CD4-positive, alpha-beta T cell treated with Interleukin-17A for 4 hours (primary cell): ENCODE measurements at places on chromosomes 5 and 9.

- no peak for DNase-seq
Measured at GRCh38 chr5:53678981-53679660, 118.7 kb downstream of the NDUFS4 start.

DNA sequence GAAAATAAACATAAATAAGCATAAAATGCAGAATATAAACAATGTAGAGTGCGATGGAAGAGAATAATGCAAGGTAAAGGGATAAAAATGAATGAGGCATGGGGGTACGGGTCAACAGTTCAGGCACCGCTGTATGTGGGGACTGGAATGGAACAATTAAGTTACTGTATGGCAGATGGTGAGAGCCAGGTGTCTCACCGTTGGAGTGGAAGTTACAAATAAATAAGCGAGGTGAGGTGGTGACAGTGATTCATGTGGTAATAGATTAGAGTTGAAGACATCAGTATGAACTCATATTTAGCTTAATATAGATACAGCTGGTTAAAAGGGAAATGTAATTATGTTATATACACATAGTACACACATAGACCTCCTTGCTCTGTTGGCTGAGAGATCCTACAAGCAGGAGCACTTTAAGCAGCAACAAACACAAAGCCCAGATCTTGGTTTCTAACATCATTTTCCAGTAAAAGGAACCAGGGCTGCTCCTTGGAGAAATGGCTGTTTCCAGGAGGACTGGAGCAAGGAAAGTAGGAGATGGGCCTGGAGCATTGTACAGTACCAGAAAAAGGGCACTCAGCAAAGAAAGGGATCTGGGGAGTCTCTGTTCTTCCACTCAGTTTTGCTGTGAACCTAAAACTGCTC lies 2.4 kb upstream of the OMD start:
- no peak for DNase-seq

DNA sequence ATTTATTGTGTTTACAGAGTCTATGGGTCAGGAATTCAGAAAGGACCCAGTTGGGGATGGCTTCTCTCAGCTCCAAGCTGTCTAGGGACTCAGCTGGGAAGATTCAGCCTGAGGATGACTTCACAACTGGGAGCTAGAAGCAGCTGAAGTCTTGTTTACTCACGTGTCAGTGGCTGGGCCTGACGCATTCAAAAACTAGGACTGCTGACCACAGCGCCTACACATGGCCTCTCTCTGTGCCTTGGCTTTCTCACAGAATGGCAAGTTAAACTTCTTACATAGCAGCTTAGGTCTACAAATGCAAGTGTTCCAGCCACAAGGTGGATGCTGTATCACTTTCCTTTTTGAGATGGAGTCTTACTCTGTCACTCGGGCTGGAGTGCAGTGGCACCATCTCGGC lies 16.3 kb upstream of the PPP2CA start:
- no peak for DNase-seq

DNA sequence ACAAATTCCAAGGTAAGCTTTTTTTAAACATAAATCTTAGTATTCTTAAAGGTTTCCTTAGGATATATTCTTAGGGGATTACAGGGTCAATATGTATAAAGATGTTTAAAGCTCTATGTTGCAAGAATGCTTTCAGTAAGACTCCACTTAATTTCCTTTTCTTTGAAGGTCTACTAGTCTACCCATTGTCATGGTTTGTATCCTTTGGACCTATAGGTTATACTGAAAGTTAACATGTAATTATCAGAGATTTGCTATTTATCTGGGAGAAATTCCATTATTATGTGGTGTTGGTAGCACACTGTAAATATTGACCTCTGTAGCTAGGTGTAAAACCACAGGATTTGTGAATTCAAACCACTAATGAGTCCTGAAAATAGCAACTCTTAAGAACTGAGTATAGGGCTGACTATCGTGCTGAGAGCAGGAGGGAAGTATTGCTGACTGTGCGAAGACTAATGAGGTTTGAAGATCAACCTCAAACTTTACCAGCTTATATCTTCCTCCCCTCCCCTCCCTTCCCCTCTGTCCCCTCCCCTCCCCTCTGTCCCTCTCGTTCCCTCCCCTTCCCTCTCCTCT lies 85.6 kb downstream of the GADD45G start:
- no peak for DNase-seq

DNA sequence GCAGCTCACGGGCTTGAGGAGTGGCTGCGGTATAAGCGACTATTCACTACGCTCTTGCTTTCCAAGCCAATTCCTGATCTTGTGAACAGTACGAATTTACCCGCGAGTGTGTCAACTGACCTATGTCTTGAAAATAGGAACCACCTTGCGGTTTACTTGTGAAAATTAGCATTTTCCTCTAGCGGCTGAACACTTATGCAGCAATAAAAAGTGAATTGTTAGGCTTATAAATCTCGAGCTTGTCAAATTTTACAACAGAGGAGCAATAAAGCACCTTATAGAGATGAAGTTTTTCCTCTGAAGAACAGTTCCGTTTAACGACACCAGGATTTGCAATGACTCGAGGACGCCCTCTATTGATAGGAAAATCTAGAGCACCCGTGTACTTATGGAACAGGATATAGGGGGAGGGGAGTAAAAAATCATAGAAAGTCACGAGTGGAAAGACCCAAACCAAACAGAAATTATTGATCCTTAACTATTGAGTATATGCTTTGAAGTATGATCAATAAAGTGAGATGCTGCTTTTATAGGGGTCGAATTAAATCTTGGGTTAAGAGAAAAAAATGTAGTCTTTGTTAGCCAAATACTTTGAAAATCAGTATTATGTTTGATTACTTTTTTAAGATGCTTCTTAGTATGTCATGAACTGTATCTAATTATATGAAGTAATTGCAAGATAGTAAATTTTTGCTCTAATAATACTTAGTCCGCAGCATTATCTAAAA lies 1.9 kb upstream of the RGMB start:
- DNase-seq = peak; percentile 73

GRCh38 chr5:53303105-53303504 lies 177.3 kb upstream of the FST start:
- no peak for DNase-seq

DNA sequence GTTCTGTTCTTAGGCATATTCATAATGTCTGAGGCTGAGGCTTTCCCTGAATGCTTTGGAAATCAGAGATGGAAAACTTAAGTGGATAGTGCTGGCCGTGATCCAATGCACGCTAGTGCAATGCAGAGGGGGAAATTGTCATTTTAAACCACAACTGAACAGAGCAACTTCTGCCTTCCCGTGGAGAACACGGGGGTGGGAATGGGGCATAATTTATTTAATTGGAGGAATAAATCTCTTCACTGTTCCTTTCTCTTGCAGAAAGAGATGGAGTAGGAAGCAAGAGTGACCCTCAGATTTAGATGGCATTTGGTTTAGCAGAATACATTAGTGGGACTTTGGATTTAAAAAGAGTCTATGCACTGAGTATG lies 22.9 kb upstream of the NREP start:
- DNase-seq = no peak

DNA sequence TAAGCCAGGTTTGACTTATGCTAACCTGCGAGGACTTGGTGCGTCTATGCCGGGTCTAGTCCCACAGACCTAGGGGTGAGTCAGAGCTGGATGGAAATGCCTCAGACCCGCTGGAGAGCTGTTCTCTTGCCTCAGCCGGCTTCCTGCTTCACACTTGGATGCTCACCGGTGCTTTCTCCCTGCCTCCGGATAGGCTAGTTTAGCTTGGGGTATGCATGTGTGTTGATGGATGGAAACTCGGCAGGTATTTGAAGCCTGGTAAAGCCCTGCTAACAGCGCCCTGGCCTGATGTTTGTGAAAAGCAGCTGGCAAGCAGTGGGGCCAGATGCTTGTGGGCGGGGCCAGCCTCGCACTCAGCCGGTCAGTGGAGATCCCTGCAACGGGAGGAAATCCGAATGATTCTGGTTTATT lies 29.3 kb downstream of the PRRC2B start:
- peak; percentile 34 for DNase-seq

GRCh38 chr5:168426007-168426863 lies 60.0 kb upstream of the RARS1 start:
- no peak for DNase-seq

DNA sequence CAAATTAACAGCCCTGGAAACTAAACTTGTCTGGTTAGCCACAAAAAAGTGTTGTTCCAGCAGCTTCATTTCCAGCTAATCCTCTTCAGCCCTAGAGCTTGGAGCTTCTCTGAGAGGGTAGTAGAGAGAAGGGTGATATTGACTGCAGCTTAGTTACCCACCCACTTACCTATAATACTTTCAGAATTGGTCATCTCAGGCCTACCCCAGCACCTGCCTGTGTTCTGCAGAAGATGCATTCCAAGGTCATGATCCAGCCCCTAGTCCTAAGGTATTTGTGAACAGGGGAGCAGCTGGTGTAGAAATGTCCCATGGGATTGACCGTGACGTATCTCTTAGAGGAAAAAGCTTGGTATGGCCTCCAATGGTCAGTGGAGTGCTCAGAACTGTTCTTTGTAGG lies 289.0 kb downstream of the NR3C1 start:
- no peak for DNase-seq

GRCh38 chr9:76691517-76692313 lies 72.5 kb upstream of the PCA3 start:
- no peak for DNase-seq

GRCh38 chr5:150651924-150652671 lies 9.0 kb upstream of the MYOZ3 start:
- no peak for DNase-seq

DNA sequence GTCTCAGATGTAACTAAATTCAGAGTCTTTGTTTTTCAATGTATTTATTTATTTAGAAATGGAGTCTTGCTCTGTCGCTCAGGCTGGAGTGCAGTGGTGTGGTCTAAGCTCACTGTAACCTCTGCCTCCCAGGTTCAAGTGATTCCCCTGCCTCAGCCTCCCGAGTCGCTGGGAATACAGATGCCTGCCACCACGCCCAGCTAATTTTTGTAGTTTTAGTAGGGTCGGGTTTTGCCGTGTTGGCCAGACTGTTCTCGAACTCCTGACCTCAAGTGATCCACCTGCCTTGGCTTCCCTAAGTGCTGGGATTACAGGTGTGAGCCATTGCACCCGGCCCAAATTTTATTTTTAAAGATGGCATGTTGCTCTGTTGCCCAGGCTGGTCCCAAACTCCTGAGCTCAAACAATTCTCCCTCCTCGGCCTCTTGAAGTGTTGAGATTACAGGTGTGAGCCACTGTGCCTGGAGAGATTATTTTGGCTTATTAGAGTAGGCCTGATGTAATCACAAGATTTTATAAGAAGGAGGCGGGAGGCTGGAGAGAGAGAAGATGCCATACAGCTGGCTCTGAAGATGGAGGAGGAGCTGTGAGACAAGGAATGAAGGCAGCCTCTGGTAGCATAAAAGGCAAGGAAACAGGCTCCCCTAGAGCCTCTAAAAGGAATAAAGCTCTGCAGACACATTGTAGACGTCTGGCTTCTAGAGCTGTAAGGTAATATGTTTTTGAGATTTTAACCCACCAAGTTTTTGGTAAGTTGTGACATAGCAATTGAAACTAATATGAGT lies 12.9 kb upstream of the KLF9 start:
- DNase-seq = no peak

- DNase-seq = no peak
Measured at GRCh38 chr5:135372654-135373381, 26.2 kb downstream of the MACROH2A1 start.

DNA sequence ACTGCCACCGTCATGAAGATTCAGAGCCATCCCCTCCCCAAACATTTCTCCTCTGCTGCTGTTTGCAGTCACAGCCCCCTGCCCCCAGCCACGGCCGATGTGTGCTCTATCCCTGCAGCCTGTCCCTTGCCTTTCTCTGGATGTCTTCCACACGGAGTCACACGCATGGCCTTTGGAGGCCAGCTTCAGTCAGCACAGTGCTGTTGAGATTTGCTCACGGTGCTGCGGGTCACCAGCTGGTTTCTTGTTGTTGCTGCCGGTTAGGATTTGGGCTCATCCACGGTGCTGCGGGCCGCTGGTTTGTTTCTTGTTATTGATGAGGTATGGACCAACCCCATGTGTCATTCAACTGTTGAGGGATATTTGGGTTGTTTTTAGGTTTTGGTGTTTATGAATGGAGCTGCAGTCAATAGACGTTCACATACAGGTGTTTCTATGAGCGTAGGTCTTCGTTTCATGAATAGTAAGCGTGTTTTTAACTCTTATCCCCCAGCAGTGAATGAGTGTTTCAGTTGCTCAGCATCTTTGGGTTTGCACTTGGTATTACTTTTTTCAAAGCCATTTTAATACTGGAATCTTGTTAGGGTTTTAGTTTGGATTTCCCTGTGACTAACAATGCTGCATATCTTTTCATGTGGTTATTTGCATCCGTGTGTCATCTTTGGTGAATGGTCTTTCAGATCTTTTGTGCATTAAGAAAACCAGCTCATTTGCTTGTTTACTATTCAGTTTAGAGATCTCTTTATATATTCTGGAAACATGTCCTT lies 57.6 kb downstream of the AHRR start:
- no peak for DNase-seq

- peak; percentile 68 for DNase-seq
Measured at GRCh38 chr5:160021831-160022446, 13.0 kb downstream of the TTC1 start.

DNA sequence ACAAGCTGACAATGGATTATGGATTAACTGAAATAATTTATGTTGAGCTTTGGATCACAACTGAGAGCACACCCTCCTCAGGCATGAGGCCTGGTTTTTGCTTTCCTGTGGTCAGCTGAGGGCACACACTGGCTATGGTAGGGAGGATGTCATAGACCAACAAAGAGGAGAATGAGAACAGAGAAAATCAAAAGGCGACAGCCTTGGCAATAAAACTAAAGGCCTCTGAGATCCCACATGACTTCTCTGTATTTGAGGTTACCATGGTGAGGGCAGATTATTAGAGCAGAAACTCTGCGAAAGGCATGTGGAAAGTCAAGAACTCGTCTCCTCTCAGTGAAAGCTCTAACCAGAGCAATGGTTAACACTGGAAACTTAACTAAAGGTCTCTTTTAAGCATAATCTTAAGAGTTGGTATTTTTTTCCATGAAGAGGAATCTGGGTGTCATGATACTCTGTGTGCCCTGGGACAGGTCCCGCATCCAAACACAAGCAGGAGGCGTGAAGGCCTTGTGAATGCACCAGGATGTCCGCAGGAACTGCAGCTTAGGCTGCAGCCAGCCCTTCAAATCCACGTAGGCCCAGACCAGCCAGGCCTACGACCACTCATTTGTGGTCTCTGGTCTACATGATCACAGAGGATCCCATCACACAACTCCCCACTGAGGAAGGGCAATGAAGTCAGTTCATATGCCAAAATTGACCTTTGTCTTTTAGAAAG lies 12.4 kb upstream of the MEIKIN start:
- no peak for DNase-seq

GRCh38 chr5:140639148-140639981 lies at the start of gene TMCO6:
Gene TMCO6, plus strand, starts transcription at chr5:140639451. Its CDS starts 77 bp downstream, at chr5:140639528.
- DNase-seq = peak; percentile 99

- no peak for DNase-seq
Measured at GRCh38 chr5:75203604-75204003, 33.1 kb downstream of the ANKRD31 start.

- DNase-seq = no peak
Measured at GRCh38 chr5:2536632-2537377, 214.7 kb downstream of the IRX2 start.

DNA sequence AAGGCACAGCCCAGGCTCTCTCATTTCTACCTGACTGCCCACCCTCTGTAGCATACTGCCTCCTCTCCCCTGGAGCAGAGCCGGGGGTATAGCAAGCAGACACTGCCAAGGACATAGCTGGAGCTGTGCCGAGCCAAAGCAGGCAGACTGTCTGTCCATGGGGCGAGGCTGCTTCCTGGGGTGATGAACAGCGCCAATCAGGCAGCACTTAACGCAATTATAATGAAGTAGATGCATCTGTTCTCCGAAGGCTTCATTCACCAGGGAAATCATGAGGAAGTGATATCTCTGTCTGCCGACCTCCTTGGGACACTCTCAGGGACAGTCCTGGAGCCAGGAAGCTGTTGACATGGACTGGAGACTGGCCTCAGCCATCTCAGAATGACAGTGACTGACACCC lies 230.7 kb downstream of the ASTN2 start:
- no peak for DNase-seq
